ENCODE measurements at places on chromosomes 7 and 10.

DNA sequence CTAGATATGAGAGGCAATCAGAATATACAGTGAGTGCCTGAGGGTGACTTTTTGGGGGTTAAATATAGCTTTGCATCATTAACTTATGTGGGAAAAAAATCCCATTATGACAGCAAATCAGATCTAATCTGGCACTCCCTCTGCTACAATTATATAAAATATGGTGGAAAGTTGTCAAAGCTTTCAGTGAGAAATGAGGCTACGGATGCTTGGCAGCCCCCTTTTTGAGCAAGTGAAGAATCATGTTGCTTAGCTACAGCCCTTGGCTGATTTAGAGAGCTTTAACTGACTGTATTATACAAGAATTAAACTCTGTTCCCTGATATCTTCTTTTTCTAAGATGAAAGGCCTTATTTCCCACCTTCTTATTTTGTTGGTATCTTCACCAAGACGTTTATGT, 57.4 kb downstream of the GPR158 start:
- no peak for DNase-seq

GRCh38 chr7:2541291-2542010, 13.9 kb downstream of the BRAT1 start:
- no peak for DNase-seq

DNA sequence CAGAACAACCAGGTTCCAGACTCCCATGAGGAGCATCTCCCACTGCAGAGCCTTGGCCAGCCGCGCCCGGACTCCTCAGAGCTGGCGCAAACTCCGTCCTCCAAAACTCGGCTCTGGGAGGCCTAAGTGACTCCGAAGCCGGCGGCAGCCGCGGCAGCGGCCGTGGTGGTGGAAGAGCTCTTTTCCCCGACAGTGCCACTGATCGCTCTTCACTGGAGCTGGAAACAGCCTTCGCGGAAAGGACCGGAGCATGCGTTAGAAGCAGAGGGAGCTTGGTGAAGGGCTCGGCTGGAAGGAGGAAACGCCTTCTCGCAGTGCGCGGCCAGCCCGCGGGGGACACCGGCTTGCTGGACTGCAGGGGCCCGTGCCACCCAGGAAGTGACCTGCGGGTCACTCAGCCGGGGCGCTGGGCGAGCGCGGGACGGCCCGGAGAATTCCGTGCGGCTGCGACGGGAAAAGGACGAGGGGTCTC, 5.0 kb upstream of the HOXA13 start:
- DNase-seq: no peak

DNA sequence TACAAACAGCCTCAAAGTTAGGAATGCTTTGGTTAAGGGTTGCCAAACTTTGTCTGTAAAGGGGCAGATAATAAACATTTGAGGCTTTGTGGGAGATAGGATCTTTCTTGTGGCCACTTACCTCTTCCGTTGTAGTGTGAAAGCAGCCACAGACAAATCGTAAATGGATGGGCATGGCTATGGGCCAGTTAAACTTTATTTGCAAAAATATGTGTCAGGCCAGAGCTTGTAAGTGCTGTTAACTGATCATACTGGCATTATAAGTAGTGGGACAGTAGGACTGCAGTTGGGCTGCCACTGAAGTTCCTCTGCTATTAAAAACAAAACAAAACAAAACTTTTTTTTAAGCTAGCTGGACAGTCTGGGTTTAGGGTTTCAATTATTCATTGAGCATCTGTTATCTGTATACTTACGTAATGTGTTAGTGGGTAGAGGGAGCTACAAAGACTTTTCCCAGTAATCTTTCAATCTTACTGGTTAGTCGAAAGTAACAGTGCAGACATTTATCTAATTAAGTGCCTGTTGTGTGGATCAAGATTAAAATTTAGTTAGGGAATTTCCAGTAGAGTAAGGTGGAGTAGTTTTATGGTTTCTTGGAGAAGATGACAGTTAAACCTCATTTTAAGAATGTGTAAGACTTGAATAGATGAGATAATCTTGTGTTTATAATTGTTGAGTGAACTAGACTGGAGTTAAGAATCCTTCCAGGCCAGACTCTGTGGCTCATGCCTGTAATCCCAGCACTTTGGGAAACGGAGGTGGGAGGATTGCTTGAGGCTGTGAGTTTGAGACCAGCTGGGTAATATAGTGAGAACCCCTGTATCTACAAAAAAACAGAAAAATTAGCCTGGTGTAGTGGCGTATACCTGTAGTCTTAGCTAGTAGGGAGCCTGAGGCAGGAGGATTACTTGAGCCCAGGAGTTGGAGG, 100.1 kb downstream of the BTRC start:
- no peak for DNase-seq

- no peak for DNase-seq
These were observed 437.3 kb downstream of the GLRX3 start for GRCh38 chr10:130573446-130573845.

DNA sequence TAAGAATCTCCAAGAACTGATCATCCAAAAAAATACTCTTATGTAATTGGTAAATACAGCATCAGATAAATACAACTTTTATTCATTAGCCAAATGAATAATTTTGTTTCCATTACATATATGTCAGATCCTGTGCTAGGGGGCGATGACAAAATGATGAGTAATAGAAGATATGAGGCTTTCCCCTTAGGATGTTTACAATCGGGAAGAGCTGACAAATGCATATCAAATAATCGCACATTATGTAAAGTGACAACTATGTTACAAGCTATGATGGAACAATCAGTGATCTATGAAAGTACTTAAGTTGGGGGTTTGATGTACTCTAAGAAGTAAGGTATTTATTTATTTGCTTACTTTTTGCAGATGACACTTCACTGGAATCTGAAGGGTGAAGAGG, 465.6 kb upstream of the VSTM2A start:
- DNase-seq: no peak

GRCh38 chr10:69801094-69801433, 642 bp upstream of the COL13A1 start:
- peak; percentile 43 for DNase-seq

GRCh38 chr10:74718208-74718607, 108.2 kb upstream of the KAT6B start:
- no peak for DNase-seq

- DNase-seq: no peak
These were observed 193.4 kb upstream of the STEAP4 start for GRCh38 chr7:88500131-88500530.

- no peak for DNase-seq
These were observed 48.0 kb downstream of the ZNF467 start for GRCh38 chr7:149725426-149725821.

GRCh38 chr7:132464740-132465139, 111.5 kb downstream of the PLXNA4 start:
- DNase-seq: no peak

DNA sequence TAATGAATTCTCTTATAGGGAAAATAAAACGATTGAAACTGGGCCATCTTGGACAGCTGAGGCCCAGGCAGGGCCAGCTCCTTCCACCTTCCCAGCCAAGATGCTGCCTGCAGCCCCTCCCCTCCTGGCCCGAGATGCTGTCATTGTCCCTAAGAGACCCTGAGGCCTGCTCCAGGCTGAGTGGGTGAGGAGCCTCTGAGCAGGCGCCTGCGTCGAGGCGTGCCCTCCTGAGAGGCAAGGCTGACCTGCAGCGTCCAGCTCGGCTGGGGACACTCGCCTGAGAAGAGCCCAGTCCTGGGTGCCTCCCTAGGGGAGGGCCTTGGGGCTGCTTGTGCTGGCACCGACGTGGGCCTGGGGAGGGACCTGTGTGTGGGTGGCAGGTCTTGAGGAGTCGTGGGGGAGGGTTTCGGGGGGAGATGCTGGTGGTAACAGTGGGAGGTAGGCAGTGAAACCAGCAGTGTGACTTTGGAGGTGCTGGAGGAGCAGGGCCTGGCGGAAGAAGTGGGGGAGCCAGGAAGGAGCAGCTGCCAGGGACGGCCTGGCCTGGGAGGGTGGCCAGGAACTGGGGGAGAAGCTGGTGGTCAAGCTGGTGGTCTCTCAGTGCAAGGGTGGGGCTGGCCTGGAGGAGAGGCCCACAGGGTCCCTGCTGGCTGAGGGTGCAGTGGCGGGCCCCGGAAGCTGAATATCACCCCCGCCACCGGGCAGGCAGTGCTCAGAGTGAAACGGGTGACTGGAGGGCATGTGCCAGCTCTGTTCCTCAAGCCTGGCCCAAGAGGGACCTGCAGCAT, 7.9 kb downstream of the GPR146 start:
- no peak for DNase-seq

DNA sequence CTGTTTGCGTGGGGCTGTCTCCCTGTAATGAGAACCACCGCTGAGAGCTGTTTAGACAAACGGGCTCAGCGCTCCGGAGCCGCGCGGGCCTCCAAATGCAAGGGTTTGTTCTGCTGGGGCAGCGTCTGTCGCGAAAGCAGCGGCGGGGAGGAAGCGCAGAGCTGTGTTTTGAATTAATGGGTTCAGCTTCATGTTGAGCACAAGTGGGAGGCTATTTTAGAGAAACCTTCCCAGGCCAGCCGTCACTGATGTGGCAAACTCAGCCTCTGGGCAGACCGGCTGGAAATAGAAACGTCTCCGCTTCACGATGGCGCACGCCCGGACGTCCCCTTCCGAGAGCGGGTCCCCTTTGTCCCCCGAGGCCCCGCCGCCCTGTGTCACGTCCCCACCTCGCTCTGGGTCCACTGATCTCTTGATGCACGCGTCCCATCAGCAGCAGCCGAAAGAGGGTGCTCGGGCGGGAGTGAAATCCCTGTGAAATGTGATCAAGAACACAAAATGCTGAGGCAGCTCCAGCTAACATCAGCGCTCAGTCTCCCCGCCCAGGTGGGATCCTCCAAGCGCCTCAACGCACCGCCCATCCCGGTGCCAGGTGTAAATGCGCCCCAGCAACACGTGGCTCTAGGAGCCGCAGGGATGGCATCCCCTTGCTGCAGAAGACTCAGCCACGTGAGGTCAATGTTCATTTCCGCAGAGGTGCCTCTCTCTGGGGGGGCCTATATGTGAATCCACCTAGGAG, 44.9 kb downstream of the BAMBI start:
- DNase-seq: peak; percentile 1

GRCh38 chr7:44580945-44581878, 819 bp downstream of the TMED4 start:
- DNase-seq: peak; percentile 44

GRCh38 chr10:23951841-23952240, 257.1 kb upstream of the KIAA1217 start:
- DNase-seq: no peak

DNA sequence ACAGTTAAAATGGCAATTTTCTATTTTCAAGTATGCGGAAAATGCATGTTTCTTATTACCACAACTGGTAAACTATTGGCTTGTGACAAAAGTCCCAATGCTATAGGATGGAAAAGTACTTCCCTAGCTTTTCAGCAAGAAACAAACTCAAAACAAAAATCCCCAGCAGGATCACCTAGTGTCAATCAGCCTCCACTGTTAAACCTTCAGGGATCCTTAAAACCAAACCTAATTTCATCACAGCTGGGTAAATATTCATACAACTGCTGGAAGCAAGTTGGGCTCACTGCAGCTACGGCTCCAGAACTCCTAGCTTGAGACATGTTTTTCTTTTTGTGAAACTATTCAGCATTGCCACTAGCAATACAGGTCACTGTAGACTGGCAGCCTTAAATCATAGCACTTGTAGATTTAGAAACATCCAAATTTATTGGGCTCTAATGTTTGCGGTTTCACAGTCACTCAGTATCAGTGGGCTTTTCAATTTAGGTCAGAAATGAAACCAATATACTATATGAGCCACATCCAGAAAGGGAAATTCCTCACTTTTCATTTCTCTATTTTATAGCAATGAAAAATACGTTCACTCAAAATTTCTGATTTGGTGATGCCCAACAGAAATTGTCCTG, 145.2 kb upstream of the ANK3 start:
- DNase-seq: no peak

DNA sequence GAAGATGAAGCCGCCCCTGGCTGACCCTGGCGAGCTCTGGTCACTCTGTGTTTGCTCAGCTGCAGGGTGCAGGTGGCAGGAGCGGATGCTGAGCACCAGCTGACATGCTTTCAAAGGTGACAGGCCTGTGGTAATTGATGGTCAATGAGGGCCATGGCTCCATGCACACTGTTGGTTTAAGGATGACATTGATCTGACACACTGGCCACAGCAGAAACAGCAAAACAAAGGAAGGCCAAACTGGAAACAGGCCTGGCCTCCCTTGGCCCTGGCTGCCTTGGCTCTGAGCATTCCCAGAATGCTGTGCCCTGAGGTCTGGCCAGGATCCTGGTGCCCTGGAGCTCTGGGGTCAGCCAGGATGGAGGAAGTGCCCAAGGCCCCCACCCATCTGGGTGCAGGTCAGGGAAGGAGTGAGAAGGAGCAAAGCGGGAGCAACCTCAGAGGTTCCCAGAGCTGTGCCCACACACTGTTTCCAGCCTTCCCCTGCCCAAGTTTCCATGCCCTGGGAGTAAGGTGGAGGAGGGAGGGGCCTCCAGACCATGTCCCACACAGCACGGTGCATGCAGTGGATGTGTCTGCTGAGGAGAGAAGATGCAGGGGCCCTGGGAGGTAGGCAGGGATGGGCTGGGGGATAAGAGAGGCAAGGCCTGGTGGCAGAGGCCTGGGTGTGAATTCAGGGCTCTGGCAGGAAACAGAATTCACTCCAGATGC, 302.2 kb downstream of the RPS24 start:
- no peak for DNase-seq

DNA sequence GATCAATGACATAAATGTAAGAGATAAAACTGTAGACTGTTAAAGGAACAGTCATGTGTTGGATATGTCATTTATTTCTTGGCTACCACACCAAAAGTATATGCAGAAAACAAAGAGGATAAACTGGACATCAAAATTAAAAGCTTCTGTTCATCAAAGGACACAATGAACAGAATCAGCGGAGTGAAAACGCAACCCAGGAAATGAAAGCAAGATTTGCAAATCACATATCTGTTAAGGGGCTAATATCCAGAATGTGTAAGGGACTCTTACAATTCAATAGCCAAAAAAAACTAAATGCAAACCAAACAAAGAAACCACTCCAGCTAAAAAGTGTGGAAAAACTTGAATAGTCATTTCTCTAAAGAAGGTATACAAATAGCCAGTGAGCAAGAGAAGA, 164.3 kb downstream of the ZMYND11 start:
- DNase-seq: no peak

DNA sequence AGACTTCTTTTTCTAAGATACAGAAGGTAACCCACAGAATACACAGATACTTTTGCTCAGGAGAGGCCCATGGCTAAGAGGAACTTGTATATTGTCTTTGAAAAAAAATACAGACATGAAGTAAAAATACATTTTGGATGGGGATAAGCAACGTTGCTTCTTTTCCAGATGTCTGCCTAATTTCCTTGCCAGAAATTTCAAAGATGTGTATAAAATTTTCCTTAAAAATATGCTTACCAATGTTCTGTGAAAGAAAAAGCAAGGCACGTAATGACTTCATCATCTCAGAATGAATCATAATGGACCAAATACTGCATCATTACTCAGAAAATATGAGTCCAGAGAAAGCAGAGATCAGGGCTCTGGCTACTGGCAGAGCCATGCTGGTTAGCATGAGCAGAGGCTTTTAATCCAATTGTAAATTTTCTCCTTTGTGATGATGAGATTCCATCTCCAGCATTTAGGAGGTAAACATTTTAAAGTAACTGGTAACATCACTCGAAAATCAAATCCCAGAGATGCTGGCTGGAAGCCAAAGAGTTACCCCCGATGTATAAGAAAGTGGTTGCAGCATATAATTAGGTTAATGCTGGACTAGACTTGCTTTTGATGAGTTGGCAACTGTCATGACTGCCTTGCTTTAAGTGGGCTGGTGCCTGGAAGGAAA, 272.5 kb downstream of the SEMA3A start:
- no peak for DNase-seq

GRCh38 chr7:155562106-155562505, 15.7 kb upstream of the CNPY1 start:
- no peak for DNase-seq

GRCh38 chr10:68987611-68988010, 992 bp upstream of the KIFBP start:
- no peak for DNase-seq

All from activated CD4-positive, alpha-beta T cell treated with anti-CD3 and anti-CD28 coated beads, Interleukin-2, amount 50 U/mL, for 48 hours (primary cell).